ENCODE measurements at places on chromosomes 6 and 20.

GRCh38 chr6:105137388-105137787 lies 42.4 kb downstream of the POPDC3 start:
- no peak for DNase-seq

DNA sequence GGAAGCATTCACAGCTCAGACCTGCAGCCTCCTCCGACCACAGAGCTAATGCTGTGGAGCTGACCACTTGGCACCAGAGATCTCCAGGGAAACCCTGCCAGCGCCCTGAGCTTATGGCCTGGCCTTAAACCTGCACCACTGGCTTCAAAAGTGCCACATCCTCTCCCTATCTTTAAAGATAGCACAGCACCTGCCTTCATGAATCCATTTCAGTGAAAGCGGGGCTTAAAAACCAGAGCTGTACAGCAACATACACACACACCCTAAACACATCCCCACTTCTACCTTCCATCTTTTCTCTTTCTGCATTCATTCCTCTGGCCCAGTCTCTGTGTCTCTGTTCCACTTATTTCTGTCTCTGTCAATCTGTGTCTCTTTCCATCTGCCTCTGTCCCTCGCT lies 59.8 kb upstream of the CCDC167 start:
- DNase-seq: no peak

DNA sequence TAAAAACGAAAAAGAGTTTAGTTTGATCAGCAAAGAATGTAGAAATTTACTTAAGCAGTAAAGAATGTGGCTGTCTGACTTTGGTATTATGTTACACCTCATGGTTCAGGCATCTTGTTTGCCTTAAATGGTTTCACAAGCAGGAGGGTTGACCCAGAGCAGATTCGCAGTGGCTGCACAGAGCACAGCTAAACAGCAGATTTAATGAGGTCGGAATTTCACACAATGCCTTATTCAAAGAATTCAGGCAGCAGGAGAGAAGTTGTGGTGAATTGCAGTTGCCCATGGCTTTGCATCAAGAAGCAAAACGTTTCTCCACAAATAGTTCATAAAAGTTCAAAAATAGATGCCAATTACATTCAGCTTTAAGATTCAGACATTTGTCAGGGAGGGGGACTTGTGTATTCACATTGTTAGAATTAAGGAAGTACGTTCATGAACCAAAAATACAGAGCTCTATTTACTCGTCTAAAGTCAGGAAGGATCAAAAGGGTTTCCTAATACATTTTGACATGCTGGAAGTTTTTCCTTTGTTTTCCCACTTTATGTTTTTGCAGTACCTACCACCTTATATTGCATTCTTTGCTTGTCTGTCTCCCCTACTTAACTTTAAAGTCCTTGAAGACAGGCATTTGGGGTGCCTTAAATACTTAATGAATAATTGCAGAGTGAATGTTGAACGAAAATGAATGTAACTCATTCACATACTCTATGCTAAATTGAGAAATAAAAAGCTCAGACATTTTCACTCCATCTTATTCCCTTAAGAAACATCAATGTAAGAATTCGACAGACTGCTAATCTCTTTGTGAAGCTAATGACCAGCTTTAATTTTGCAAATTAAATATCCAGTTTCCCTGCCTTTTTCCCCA lies 1163.6 kb upstream of the CITED2 start:
- DNase-seq: peak; percentile 90

GRCh38 chr20:38228436-38228835 lies 32.1 kb downstream of the KIAA1755 start:
- no peak for DNase-seq

GRCh38 chr20:60490217-60491050 lies 532.2 kb downstream of the CDH26 start:
- no peak for DNase-seq

DNA sequence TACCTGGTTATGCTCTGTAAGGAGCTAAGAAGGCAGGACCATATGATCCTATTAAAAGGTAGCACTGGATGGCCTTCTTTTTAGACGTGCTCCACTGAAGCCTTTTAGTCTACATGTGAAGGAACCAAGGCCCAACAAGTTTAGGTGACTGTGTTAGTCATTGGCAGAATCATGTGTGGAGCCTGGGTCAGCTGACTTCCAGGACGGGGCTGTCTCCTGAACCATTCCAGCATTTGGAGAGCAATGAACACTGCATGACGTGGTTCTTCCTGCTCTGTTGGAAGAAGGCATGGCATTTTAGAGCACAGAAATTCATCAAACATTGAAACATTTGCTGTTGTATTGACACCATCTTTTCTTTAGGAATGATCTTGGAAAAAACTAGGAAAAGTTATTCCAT lies 87.8 kb upstream of the TIAM2 start:
- no peak for DNase-seq

- no peak for DNase-seq
Observed at GRCh38 chr6:32882879-32883250, 28.9 kb downstream of the PSMB9 start.

- no peak for DNase-seq
Observed at GRCh38 chr20:61800359-61801064, 265.2 kb downstream of the TAF4 start.

GRCh38 chr6:150373260-150373701 lies 4.5 kb downstream of the IYD start:
- DNase-seq: peak; percentile 60

- no peak for DNase-seq
Observed at GRCh38 chr6:145267076-145267867, 468.0 kb downstream of the EPM2A start.

DNA sequence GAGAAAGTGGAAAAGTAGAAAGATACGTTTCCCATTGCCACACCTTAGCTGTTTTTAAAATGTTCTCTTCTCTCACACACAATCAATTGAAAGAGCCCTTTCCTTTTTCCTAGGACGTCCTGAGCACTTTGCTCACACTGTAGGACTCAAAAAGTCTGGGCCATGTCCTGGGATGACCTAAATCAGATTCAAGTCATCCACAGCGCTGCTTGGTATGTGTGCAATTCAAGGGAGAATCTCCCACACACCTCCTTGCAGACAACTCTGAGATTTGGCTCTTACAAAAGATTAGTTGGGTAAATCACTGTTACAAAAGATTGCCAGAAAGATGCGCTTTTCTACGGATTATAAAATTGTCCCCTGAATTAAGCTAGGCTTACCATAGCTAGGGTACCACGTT lies 130.1 kb downstream of the RNASET2 start:
- DNase-seq: no peak

DNA sequence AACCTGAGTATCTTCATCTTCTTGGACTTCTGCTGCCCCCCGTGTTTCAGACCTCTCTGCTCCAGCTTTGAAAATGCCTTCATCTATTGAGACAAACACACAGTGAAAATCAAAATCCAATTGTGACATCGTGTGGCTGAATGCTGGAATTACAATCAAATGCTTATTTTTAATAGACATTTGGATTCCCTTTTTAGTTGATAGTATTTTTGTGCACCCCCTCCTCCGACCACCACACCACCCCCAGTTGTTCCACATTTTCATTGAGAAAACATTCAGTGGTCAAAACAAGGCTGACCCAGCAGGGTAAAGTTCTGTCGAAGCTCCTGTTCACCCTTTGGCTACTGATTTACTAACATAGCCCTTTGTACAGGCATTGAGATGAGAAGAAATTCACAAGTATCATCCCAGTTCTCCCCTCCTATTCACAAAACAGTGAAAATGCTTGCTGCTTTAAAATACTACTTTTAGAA lies 79.0 kb downstream of the NRSN1 start:
- peak; percentile 47 for DNase-seq

GRCh38 chr6:138805016-138805765 lies 9.3 kb downstream of the ECT2L start:
- DNase-seq: peak; percentile 90

DNA sequence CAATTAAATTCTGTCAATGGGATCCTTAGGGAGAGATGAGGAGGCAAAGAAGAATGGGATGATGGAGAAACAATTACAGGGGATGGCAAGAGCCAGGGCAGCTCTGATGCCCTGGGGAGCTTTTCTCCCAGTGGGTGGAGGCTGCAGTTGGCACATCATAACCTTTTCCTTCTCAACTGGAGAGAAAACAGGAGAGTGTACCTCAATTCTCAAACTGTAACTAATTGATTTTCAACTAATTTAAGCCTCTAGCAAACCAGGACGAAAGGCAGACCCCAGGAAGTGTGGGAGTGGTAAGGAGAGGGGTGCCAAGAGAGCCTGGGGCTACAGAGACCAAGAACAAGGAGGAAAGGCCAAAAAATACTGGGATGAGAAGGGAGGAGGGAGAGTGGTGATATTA lies 5.7 kb downstream of the BMP5 start:
- no peak for DNase-seq

DNA sequence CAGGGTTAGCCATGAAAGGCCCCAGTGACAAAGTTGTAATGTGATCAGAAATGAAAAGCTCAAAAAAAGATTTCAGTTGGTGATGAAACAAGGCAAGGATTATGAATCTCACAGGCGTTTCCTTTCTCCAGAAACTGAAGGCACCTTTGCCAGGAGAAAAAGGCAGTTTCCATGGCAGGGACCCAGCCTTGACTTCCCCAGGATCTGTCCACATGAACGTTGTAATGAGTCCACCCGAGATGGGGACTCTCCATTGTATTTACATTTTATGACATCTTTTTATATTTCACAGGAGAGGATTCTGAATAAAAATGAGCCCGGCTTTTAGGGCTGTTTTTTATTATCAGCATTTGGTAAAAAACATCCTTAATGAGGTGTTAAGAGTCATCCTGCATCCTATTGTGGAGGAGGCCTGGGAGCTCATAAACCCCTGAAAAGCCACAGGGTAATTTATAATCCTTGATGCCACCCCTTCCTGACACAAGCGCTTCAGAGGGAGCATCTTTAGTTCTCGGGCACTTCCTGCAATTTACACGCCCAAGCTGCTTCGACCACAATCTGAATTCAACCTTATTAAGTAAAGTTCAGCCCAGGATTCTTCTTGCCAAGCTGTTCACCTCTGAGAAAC lies 74.1 kb upstream of the SALL4 start:
- no peak for DNase-seq

- no peak for DNase-seq
Observed at GRCh38 chr6:91141346-91141745, 554.5 kb upstream of the MAP3K7 start.

DNA sequence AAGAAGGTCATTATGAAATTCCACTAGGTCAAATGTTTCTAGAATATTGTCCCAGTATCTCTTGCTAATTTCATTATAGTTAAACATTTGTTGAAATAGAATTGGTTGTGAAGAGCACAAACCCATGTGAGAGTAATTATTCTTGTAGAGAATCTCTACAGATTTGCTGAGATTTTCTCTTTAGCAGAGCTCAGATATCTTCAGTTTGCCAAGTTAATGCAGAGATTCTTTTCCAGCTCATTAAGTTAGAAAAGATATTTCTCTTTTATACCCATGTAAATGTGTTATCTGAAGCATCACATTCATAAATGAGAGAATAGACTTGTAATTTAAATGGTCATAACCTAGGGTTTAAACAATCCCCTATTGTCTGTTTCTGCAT lies 232.0 kb upstream of the TAB2 start:
- no peak for DNase-seq

DNA sequence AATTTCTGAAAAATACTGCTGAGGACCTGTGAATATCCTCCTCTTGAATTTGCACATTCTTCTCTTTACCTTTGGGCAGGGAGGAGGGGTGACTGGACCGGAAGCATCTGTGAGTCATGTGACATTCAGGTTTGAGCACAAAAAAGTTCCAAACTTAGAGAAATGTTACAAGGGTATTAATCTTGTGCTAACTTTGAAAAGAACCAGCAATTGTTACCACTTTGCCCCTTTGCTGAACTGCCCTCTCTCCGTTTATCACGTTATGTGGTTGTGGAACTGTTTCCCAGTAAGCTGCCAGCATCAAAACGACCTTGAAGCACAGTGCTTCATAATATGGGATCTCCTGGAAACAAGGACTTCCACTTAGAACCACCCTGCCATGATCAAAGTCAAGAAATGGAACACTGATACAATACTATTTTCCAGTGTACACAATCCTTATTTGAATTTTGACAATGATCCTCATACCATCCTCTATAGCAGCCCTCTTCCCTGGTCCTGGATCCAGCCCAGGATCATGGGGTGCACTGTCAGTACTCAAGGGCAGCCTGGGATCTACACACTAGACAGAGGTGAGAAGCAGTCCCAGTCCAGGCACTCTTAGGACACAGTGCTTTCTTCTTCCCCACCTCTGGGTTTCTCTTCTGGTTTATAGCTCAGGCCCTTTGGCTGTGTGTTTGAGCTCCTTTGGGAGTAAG lies 2.3 kb upstream of the TUBB1 start:
- DNase-seq: no peak

DNA sequence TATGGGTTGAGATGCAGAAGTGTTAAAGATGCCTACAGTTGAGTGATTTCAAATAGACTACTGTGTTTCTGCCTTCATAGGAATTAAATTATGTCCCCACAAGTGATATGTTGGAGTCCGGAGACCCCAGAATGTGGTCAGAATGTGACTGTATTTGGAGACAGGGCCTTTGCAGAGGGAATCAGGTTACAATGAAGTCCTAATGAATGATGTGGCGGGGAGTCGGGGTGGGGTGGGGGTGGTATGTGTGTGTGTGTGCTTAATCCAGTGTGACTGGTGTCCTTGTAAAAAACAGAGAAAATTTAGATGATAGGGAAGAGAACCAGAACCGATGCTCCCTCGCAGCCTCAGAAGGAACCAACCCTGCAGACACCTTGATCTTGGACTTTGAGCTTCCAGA lies 448.2 kb downstream of the QKI start:
- no peak for DNase-seq

DNA sequence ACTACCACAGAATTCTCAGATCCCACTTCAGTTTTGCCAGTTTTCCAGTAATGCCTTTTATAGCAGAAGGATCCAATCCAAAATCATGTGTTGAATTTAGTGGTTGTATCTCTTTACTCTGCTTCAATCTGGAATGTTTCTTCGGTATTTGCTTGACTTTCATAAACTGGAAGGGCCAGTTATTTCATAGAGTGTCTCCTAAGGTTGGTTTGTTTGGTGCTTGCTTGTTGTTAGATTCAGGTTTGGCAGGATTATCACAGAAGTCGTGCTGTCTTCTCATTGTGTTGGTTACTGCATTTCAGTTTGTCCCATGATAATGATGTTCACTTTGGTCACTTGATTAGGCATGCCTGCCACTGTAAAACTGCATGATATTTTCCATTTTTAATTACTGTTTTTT lies 45.7 kb downstream of the TMEM200A start:
- DNase-seq: no peak

DNA sequence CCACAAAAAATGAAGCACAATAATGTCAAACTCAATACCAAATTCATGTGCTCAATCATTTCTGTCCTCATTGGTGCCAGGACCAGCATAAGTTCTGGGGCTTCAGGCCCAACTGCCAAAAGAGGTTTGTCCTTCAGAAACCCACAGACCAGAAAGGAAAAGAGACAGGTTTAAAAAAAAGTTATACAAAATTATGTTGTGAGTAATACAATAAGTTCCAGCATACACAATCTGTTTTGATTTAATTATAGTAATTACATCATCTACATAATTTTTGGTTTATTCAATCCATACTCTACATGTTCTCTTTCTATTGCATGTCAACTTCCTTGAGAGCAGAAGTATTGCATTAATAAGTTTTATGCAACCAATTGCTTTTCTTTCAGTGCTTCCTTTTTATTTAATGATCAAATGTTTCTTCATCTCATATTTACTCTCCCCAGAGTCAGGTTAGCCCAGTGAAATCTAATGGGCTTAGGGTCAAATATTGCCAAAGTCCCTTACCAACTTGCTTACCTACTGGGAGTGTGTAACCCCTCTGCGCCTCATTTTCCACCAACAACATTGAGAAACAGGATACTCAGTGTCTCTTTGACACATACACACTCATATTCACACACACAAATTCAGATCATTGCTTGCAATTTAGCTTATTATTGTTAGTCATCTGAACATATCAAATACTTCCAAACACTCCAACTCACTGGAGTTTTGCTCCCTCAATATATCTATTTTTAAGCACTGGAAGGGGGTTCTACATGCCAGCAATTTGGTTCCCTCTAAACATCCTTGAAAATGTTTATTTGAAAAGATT lies 424.4 kb upstream of the MARCKS start:
- DNase-seq: peak; percentile 93
